ENCODE measurements at places on chromosomes 7 and 10.

DNA sequence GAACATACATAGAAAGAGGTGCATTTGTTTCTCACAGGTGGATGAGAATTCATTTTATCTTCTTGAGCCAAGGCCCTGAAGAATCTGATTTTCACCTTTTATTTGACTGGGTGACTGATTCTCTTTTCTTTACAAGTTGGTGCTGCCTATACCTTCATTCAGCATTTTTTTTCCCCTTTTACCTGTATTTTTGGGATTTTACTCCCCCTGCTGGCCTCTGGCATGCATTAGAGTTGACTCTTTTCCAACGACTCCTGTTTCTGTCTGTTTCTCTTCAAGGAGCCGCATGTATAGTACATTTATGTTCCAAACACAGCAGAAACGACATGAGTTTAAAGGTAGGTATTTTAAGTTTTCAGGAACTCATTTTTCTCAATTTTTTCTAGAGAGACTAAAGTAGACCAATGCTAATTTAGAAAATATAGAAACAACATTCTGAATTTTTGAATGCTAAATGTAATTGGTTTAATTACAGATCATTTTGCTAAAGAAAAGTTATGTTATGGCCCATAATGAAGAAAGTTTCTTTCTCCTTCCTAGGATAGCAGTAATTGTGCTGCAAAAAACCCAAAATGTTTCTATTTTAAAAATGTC, 149.8 kb upstream of the HDAC9 start:
- DNase-seq: no peak

DNA sequence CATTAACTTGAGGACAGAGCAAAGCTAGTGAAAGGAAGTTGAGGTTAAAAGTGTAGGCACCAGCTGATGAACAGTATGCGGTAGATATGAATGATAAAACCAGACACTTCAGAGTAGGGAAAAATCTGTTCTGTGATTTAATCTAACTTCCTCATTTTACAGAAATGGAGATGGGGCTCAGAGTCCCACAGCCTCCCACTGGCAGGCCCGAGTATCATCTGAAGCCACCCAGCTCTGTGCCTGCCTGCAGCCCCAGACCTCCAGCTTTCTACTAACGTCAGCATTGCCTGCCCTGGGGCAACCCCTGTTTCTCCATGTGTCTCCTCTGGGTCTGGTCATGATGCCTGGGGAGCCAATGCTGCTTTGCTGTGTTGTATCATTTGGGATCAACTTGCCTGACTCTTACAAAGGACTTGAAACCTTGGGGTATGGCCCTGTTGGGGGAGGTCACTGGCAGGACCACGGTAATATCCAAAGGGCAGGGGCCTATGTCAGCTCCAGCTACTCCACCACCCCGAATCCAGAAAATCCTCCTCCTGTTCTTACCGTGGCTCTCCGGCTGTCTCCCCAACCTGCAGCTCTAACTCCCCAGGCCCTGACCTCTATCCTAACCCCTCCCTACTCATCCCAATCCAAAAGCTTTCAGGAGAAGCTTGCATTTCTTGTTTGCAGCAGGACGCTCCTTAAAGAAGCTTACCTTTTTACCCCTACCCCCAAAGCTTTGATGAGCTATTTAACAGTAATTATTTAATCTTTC, 56.2 kb upstream of the NPY start:
- no peak for DNase-seq

DNA sequence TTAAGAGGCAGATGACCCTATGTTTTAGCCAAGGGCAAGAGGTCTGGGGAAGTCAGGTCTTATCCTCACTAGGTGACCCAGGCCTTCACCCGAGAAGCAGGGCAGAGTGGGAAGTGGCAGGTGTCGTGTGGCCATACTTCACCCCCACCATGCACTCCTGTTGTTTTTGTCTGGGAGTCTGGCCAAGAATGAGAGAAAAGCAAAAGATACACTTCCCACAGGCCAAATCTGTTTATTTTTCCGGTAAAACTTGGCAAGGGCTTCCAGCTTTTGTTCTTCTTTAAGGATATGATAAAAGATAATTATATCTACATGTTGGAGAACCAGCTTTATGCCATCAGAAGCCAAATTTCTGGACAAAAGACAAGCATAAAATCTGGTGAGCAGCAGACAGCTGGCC, 137.4 kb upstream of the CDC14C start:
- DNase-seq: no peak

GRCh38 chr7:39547336-39547735, 18.9 kb upstream of the YAE1 start:
- DNase-seq: no peak

DNA sequence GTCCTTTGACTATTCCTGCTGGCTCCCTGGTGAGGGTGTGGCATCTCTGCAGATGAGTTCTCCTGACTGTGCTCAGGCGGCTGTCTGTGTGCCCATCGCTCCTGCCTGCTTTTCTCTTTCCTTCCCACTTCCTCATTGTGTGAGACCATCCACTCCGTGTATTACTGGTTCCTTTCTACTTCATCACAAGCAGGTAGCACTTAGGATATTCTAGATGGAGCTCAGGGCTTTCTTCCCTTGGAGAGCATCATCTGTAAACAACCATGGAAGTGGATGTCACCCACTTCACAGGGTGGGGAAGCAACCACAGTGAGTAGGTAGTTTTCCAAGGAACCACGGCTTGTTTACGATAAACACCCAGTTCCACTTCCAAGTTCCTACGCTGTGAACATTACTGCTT, 15.7 kb downstream of the DNAJB6 start:
- DNase-seq: no peak

- DNase-seq: no peak
These were observed 45.9 kb downstream of the TMEM270 start for GRCh38 chr7:73906874-73907273.

DNA sequence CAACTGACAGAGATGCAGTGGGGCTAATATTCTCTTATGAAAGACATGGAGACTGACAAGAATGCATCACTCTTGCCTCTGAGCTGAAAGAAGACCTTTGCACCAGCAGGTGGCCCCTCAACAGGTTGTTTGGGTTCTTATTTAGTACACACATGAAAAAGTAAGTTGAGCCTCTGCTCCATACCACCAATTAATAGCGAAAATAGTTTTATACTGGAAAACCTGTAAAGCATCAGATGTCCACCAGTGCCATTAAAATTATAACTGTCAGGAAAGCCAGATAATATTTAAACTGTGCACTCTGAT, 26.3 kb upstream of the FAM13C start:
- DNase-seq: no peak

DNA sequence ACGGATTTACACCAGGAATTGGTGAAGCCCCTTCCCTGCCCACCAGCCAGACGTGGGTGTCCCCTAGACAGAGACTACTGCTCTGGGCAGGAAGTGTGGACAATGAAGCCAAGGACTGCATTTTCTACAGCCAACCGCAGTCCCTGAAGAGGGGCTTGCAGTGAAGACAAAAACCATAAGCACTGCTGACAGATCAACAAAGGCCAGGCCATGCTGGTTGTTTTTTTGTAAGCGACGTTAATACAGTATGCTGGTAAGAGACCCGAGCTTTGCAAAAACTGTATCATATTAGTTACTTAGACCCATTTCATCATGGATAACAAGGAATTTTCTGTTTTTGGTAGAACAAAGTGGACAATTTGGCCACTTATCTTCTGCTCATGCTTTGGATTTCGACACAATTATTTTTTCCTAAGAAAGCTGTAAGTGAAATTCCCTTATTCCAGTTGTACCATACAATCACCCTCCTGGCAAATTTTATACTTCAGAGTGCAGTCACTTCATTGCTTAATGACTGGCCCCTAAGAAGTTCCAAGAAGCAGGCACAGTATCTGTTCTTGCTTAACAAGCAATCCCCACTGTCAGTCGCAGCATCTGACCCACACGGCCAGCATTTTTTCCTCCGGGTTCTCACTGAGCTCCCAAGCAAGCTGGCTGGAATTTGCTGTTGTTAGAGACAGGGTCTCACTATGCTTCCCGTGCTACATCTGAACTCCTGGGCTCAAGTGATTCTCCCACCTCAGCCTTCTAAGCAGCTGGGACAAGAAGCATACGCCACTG, 163.5 kb downstream of the PARD3 start:
- DNase-seq: no peak

GRCh38 chr10:31590023-31590800, 271.2 kb downstream of the ZEB1 start:
- no peak for DNase-seq

DNA sequence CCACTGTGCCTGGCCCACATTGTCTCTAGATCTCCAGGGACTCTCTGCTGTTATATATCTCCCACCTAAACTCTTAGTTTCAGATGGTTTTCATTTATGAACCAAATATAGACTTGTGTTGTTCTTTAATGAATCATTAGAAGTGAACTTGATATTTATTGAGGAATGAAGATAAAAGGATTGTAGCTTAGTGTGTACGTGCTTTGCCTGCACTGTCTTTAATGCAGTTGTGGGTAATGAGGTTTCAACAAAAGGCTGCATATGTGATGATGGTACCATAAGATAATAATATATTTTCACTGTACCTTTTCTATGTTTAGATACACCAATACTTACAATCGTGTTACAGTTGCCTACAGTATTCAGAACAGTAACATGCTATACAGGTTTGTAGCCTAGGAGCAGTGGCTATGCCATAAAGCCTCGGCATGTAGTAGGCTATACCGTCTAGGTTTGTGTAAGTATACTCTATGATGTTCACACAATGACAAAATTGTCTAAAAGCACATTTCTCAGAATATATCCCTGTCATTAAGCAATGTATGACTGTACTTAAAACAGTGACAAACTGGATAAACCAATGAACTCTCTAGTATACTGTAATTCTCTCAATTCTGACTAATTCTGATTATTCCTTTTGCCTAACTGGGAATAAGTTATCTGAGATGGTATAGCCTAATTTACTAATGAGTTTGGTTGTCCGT, 25.2 kb downstream of the VCL start:
- no peak for DNase-seq

GRCh38 chr7:22435720-22436119, 64.3 kb downstream of the STEAP1B start:
- DNase-seq: no peak

- no peak for DNase-seq
These were observed 33.4 kb upstream of the C1GALT1 start for GRCh38 chr7:7148798-7149481.

DNA sequence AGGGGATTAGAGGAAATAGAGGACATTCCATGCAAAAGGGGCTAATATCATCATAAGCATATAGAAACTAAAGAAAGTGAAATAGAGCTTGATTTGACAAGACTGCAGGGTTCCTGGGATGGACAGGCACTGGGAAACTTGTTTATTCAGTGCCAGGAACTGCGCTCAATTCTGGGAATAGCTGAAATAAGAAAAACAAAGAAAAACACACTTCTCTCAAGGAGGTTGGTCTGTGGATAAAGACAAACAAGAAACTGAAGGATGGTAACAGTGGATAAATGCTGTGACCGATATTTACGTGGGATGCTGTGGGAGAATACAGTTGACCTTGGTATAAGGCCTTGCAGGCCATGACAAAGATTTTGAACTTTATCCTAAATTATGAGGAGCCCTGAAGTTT, 40.9 kb upstream of the ANLN start:
- DNase-seq: no peak

- DNase-seq: no peak
These were observed 21.3 kb downstream of the KMT2E start for GRCh38 chr7:105035349-105035748.

- DNase-seq: no peak
These were observed 434.8 kb upstream of the NPVF start for GRCh38 chr7:25662841-25663800.

DNA sequence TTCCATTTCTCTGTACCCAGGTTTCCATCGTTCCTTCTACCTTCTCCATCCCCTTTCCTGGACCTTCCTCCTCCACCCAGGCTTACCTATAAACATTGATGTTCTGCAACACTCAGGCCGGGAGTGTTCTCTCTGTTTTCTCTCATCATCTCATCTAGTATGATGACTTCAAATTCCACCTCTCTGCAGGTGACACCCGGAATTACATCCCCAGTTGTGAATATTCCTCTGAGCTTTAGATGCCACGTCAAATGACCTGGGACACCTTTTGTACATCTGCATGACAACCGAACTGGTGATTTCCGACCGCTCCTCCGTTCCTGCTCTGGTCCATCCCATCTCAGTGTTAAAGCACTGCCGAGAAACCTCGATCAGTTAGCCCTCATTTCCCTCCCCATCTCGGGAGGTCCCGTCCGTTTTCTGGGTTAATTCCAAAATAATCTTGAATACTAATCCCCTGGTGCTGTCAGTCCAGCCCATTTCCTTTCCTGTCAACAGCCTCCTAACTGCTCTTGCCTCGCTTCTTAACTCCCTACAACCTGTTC, 76.7 kb upstream of the SAMD8 start:
- DNase-seq: no peak

DNA sequence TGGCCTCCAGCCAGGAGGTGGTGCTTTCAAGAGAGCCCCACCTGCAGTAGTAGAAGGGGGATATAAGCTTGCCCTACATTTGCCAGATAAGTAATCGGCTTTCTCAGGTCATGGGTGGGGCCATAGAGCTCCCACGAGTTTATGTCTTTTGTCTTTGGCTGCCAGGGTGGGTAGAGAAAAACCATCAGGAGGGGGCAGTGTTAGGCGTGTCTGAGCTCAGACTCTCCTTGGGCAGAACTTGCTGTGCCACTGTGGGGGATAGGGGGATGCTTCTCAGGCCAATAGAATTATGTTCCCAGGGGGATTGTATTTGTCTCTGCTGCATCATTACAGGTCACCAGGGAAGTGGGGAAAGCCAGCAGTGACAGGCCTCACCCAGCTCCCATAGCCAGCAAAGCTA, 12.3 kb upstream of the MRPS33 start:
- DNase-seq: no peak

- no peak for DNase-seq
These were observed 12.0 kb upstream of the EBLN1 start for GRCh38 chr10:22229802-22230157.

DNA sequence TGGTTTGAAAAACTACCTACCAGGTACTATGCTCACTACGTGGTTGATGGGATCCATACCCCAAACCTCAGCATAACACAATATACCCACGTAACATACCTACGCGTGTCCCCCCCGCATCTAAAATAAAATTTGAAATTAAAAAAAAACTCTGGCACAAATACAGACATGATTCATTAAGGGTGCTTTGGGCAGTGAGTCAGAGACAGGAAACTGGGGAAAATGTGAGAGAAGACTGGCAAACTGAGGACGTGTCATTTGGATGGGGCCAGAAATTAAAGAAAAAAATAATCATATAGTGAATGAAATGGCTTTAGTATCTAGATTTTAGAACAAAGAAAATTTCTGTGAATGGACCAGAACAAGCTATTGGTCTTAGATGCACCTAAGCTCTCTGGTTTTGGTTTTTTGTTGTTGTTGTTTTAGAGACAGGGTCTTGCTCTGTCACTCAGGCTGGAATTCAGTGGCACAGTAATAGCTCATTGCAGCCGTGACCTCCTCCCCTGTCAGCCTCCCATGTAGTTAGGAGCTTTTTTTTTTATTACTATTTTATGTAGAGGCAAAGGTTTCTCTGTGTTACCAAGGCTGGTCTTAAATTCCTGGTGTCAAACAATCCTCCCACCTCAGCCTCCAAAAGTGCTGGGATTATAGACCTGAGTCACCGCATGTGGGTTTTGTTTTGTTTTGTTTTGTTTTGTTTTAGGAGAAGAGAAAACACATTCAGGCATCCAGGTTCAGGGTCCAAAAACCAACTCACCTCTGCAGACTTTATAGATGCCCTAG, 5.9 kb upstream of the PRSS58 start:
- no peak for DNase-seq

GRCh38 chr10:29100505-29100904, 188.4 kb upstream of the LYZL1 start:
- DNase-seq: no peak

- no peak for DNase-seq
These were observed 5.1 kb upstream of the PMPCB start for GRCh38 chr7:103292122-103292521.

Measured in stimulated activated CD4-positive, alpha-beta T cell treated with anti-CD3 and anti-CD28 coated beads, Interleukin-15, amount 100 ng/mL, for 1 hour (primary cell).